ENCODE measurements at places on chromosomes 2 and 18.

GRCh38 chr18:10401521-10401920, 52.9 kb upstream of the APCDD1 start:
- DNase-seq = no peak

DNA sequence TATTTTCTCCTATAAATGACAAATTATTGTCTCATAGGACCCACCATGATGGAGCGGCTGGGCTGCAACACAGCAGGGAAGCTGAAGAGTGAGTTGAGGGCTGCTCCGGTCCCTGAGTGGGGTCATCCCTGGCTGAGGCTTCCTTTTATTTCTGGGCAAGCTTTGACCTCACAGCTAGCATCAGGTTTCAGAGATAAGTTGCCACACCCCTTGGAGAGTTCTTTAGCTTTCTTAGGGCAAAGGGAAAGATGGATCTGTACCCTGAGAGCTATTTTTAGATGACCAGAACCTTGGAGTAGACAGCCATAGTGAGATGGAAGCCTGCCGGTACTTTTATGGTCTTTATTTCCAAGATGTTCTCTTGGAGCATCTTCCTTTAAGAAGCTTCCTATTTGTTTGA, 11.5 kb downstream of the MYL1 start:
- DNase-seq = no peak

DNA sequence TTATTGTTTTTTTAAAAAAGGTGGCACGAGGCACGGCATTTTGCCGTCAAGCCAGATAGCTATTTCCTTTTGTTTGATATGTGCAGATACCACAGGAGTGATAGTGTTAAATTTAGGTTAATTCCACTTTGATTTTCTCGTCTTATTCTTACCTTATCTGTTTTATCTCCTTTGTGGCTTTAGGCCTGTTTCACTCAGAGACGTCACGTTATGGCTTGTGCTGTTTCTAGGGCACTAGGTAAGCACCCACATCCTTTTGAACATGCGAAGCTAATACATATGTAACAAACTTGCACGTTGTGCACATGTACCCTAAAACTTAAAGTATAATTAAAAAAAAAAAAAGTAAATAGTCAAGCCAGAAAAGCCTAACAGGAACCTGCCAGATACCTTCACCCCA, 57.8 kb downstream of the C18orf63 start:
- no peak for DNase-seq

GRCh38 chr2:233107831-233108300, 47.7 kb downstream of the INPP5D start:
- no peak for DNase-seq

GRCh38 chr2:63444565-63445288, 143.6 kb downstream of the WDPCP start:
- DNase-seq = no peak

- DNase-seq = no peak
Observed at GRCh38 chr2:108023776-108024175, 37.5 kb downstream of the SLC5A7 start.

GRCh38 chr2:63681896-63682295, 93.1 kb downstream of the MDH1 start:
- no peak for DNase-seq

DNA sequence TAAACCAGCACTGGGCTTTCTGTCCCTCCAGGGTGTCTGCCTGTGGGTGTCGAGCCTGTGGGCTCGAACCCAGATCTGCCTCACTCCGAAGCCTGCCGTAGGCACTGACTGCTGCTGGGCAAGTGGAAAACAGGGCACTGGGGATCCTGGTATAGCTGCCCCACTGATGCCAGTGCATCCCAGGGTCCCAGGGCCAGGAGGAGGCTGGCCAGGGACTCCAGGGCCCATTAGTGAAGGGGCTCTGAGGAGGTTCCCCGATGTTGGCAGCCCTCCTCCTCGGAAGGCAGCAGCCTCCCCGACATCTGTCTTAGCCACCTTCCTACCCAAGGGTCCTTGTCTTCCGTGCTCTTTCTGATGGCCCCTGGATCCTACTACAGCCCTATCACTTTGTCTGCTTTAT, 96.1 kb downstream of the RTN4 start:
- no peak for DNase-seq

DNA sequence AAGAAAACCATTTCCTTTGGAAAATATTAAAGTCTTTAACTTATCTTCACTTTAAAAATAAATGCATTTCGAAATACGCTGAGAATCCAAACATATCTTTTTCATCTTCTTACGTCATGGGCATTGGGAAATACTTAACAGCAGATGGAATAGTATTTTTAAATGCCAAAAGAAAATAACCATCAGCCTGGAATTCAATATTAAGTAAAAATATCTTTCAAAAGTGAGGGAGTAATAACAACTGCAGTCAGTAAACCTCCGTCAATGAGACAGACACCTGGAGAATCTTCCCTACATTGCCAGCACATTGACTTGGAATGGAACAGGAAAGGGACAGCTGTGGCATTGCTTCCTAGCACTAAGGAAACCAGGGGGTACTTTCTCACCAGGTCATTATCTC, 290.4 kb upstream of the TNP1 start:
- DNase-seq = no peak

DNA sequence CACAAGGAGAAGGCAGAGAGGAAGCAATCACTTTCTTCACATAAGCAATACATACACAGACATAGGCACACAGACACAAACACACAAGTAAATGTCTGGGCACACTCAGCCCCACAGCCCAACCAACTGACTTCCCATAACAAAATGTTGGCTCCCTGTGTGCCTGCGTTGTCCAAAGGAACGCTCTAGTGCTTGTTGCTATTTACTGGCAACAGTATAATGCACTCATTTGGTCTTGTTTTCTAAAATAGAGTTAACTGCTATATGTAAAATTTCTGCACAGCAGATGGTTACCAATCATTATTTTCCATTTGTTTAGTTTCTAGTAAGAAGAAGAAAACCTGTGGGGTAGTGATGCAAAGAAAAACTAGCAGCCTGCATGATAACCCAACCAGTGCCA, 16.5 kb downstream of the FIGN start:
- DNase-seq = no peak

DNA sequence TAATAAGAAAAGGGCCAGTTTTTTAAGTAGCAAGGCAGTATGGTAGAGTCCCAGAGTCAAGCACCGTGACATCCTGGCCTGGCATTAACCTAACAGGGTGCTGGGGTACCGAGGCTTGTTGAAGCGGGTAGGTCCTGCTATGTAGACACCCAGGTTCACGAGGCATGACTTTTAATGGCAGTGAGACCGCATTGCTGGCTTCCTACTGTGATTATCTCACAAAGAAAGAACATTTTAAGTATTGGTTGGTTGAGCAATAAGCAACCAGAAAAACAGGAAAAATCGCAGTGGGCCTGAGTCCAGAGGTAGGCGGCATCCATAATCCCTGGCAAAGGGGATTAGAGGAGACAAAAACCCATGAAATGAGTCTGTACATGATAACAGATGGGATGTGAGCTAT, 927.9 kb upstream of the ACVR2A start:
- DNase-seq = no peak

- DNase-seq = peak; percentile 92
Observed at GRCh38 chr18:39647627-39648534, 2082.3 kb upstream of the CELF4 start.

GRCh38 chr18:62814132-62814759, 98.9 kb downstream of the PHLPP1 start:
- DNase-seq = no peak

DNA sequence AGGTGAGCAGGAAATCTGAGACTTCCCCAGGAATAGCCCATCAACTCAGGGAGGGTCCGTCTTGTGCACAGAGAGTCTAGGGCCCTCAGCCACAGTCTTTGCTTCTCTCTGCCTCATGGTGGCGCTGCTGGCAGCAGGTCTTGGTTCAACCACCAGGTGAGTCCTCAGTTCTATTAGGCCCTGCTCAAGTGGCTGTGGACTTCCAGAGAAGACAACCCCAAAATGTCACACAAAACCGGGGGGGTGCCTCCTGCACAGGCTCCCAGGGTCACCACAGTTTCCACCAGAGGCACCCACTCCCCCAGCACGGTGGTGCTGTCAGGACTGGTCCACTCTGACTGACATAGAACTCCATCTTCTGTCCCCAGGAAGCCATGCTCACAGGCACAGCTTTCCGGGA, 2.4 kb upstream of the CHRNG start:
- no peak for DNase-seq

- no peak for DNase-seq
Observed at GRCh38 chr2:85413592-85414420, 3.6 kb upstream of the CAPG start.

GRCh38 chr2:240936106-240936505, 30.0 kb downstream of the CROCC2 start:
- no peak for DNase-seq

GRCh38 chr18:54662986-54663385, 71.9 kb downstream of the DYNAP start:
- no peak for DNase-seq

DNA sequence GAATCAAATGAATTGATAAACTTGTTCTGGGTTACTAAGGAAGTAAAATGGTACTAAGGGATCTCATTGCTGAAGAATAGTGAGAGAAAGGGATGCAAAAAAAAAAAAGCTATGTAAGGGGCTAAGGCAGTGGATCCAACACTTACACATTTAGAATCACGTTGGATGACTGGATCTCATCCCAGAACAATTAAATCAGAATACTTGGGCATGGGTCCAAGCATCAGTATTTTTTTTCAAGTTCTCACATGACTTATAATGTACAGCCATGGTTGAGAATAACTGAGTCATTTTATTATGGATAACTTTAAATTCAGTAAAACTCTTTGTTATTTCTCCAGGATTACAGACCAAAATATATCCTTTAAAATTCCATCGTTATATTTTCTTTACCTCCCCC, 8.5 kb downstream of the DSC1 start:
- no peak for DNase-seq

- DNase-seq = no peak
Observed at GRCh38 chr2:97945791-97946190, 50.0 kb downstream of the TMEM131 start.

- DNase-seq = no peak
Observed at GRCh38 chr2:37857575-37858399, 67.3 kb upstream of the RMDN2 start.

GRCh38 chr2:11398750-11399437, 54.5 kb upstream of the ROCK2 start:
- DNase-seq = peak; percentile 20

GRCh38 chr18:37392648-37393047, 172.9 kb downstream of the CELF4 start:
- no peak for DNase-seq

DNA sequence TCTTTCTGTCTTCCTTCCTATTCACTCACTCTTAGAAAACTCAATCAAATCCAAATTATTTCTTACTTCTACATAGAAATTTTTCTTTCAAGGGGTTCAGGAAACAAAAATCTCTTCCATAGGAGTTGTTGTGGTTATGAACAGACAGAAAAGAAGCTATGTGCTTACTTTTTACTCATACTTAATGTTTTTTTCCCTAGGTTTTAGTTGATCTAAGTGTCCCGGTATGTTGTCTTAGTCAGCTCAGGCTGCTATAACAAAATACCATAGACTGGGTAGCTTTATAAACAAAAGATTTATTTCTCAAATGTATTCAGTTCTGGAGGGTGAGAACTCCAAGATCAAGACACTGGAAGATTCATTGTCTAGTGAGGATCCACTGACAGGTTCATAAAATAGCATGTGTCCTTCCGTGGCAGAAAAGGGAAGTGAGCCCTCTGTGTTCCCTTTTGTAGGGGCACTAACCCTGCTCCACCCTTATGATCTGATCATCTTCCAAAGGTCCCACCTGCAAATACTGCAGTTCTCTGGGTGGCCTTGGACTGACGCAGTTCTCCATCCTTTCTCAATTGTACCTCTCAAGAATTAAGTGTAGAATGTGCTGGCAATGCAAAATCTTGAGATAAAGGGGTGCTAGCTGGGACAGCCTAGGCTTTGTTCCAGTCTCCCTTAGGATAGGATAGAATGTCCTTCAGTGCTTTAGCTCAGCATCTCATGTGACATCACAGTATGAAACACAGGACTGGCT, 14.4 kb upstream of the VRK2 start:
- no peak for DNase-seq

GRCh38 chr2:136243638-136244535, 125.9 kb upstream of the CXCR4 start:
- no peak for DNase-seq

GRCh38 chr18:3599195-3599594, 149.2 kb downstream of the TGIF1 start:
- no peak for DNase-seq
